ENCODE measurements at places on chromosomes 2 and 18. TPM values are rescaled to one million over a fixed set of nuclear protein-coding genes. Genes with fewer than 3 reads are reported as not detected.

- no peak for DNase-seq
These were observed 96.9 kb downstream of the TNS1 start for GRCh38 chr2:217905896-217906295.

GRCh38 chr2:160306985-160307384, 106.9 kb upstream of the ITGB6 start:
- peak; percentile 57 for DNase-seq

- DNase-seq = peak; percentile 23
These were observed 41.4 kb upstream of the AKAIN1 start for GRCh38 chr18:5238371-5238976.

- no peak for DNase-seq
These were observed 46.7 kb downstream of the NDUFA10 start for GRCh38 chr2:239978411-239978810.

DNA sequence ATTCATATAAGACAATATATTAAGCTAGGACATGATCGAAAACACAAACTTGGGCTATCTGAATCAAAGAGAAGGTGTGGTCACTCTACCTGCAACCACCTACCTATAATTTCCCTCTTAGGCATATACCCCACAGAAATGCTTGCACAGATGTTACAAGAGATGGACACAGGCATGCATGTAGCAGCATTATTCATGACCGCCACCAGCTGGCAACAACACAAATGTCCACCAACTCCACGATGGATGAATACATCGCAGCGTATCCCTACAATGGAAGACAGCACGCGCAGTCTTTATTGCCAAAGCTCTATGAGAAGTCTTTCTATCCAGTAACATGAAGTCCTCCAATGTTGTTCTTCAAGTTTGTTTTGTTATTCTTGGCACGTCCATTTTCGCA, 90.8 kb downstream of the ARL4C start:
- DNase-seq = no peak

DNA sequence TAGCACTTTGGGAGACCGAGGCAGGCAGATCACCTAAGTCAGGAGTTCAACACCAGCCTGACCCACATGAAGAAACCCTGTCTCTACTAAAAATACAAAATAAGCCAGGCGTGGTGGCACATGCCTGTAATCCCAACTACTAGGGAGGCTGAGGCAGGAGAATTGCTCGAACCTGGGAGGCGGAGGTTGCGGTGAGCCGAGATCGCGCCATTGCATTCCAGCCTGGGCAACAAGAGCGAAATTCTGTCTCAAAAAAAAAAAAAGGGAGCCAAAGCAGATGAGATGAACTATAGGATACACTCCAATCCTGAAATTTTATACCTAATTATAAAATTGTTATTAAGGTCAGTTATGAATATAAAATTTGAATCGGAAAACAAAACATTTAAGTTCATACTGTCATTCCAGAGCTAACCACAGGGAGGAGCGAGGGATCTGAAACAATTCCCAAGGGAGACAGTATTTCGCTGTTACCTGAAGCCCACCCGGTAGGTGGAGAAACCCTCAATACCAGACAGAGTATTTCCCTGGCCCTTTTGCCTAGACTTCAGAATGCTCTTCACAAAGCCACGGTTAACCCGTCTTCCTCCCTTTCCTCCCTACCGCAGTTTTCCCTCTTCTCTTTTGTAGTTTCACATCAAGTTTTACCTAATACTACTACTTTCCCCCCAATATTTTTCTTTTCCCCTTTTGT, 1.4 kb downstream of the PPM1G start:
- no peak for DNase-seq

DNA sequence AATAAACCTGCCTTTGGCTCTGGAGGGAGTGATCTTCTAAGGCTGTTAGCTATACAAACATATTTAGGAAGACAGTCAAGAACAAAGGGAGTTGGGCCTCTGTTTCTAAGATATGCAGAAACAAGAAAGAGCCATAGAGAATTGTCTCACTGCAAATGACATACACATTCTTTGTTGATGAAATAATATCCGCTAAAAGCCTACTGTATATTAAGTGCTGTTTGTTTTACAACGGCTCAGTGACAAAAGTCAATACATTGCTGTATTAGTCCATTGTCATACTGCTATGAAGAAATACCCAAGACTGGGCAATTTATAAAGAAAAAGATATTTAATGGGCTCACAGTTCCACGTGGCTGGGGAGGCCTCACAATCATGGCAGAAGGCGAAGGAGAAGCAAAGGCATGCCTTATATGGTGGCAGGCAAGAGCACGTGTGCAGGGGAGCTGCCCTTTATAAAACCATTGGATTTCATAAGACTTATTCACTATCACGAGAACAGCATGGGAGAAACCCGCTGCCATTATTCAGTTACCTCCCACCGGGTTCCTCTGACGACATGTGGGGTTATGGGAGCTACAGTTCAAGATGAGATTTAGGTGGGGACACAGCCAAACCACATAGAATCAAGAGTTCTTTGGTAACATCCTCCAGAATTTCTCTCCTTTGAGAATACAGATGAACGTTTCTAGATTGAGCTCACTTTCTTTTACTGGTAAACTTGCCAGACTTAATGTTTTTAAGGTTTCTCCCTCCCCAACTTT, 157.8 kb downstream of the PIK3C3 start:
- no peak for DNase-seq

DNA sequence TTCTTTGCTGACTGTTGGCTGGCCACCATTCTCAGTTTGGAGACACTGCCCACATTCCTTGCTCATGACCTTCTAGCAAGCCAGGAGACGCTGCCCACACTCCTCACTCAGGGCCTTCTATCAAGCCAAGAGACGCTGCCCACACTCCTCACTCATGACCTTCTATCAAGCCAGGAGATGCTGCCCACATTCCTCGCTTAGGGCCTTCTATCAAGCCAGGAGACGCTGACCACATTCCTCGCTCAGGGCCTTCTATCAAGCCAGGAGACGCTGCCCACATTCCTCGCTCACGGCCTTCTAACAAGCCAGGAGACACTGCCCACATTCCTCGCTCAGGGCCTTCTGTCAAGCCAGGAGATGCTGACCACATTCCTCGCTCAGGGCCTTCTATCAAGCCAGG, 131.3 kb upstream of the CBLN2 start:
- DNase-seq = no peak

DNA sequence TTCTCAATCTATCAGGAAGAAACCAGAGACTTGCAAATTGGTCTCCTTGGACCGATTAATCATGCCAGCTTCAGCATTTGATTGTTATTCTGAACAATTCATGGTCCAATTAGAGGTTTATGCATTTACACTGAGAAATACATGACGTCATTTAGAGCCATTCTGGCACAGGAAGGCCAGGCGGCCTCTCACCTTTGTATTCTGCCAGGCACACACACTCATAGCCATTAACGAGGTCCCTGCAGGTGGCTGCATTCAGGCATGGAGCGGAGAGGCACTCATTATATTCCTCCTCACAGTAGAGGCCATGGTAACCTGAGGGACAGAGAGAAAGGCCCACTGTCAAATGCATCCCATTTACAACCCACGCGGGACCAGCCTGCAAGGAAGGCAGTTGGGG, 146.8 kb upstream of the PID1 start:
- DNase-seq = no peak

- no peak for DNase-seq
These were observed 89.9 kb upstream of the PELI1 start for GRCh38 chr2:64234150-64234549.

SPIRE1 gene
- total RNA-seq = 28.4 TPM

ACTG2 gene
- 3.8 TPM for total RNA-seq

CCNYL1 gene
- 7.4 TPM for total RNA-seq

RUFY4 gene
- total RNA-seq = not detected

UGT1A4 gene
- total RNA-seq = not detected

Measured in ovary (tissue), 10 donors.